ENCODE measurements at places on chromosomes 2 and 18.

- no peak for DNase-seq
Measured at GRCh38 chr2:238573916-238574315, 147.2 kb downstream of the ASB1 start.

- DNase-seq: no peak
Measured at GRCh38 chr2:171492664-171493063, 29.6 kb upstream of the CYBRD1 start.

DNA sequence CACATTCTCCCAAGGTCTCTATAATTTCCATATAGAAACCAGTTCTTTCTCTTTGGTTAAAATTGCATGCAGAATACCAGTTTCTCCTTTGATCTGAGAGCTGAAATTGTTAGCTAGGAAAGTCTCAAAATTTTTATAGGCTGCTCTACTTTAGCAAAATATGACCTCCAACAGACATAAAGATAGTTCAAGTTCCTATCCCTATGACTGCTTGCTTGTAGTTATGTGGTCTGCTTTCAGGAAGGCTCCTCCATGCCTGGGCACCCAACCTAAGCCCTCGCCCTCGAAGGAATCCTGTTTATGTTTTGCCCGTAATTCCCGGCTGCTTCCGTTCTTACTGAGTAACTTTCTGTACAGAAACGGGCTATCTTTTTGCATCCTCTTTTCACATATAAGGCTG lies 28.0 kb upstream of the LTBP1 start:
- DNase-seq: no peak

- no peak for DNase-seq
Measured at GRCh38 chr2:189601043-189601442, 20.5 kb upstream of the SLC40A1 start.

DNA sequence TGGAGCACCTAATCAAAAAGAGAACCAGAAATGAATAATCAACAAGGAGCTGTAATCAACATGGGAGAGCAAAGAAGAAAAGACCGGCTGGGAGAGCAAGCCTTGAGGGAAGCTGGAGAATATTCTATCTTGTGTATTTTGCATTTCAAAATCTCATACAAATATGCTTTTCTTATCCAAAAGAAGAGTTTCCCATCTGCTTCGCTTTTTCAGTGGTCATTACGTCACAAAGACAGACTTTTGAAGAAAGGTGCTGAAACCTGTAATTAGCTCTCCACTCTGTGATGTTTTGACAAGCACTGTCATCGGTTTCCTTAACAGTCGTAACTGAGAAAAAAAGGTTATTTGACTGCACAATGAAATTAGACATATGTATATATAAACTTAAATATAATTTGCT lies 139.1 kb upstream of the TACR1 start:
- no peak for DNase-seq

DNA sequence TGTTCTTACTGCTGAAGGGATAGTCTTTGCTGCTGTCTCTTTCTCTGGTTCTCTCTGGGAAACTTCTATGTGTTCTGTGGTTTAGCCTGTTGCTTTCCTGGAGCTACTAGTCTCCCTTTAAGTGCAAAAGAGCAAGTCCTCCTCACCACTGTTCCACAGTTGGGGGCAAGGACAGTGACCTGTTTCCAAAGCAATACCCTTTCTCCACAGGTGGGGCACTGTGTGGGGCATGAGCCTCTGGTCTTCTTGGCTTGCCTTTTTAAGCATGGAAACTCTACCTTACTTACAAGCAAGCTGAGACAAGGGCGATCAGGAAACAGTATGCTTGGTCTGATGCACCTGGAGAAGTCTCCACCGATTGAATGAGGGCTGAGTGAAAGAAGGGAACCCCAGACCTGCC lies 156.7 kb downstream of the CPS1 start:
- DNase-seq: no peak
